ENCODE measurements at places on chromosomes 2 and 18. TPM values are rescaled to one million over a fixed set of nuclear protein-coding genes. Genes with fewer than 3 reads are reported as not detected.

DNA sequence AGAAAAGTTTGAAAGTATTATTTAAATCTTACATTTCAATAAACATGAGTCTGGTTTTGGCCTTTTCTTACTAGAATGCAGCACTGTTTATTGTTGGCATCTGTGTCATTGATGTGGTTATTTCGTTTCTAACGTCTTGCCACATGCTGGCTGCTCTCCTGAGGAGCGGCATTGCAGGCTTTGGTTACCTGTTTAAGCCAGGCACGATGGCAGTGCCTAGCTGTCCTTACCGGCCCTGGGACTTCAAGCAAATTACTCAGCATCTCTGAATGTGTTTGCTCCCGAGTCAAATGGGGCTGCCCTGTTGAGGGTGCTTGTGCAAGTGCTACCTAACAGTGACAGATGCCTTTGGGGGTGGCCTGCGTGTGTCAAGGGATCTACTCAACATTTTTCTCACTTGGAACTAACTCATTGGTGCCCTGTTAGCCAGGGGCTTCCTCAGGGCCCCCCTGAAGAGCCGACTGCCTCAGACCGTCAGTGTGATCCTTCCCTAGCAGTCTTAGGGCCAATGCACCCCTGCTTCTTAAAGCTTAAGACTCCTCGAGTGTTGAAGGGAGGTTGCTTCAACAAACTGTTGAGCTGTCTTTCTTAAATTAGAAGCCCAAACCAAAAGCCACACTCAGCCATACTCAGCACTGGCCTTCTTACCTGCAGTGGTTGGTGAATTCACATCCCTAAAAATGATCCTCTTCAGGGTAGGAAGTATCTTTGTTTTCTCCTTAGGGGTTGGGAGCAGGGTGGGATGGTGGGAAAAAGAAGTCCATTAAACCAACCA is 151.5 kb downstream of the NCK2 start:
- no peak for DNase-seq

- DNase-seq: peak; percentile 71
Measured at GRCh38 chr2:43293744-43294695, 67.6 kb upstream of the ZFP36L2 start.

DNA sequence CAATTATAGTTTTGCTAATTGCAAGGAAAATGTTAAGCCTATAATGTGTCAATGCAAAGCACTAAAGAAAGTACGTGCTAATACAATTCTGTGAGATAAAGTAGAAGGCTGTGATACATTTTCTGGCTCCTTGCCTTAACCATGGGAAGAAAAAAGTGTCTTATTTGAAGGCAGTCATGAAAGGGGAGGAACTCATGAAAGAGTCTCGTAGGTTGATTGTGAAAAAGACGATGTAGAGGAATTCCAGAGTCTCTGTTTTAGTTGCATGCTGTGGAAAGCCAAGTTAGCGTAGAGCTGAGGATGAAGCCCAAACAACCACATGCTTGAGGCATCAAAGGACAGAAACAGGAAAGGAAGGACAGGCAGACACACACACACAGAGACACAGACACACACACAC is 214.1 kb downstream of the MEIS1 start:
- no peak for DNase-seq

The KLHL41 gene
- total RNA-seq: 0.55 TPM

GRCh38 chr2:237556773-237557632 is 9.4 kb upstream of the PRLH start:
- peak; percentile 76 for DNase-seq

DNA sequence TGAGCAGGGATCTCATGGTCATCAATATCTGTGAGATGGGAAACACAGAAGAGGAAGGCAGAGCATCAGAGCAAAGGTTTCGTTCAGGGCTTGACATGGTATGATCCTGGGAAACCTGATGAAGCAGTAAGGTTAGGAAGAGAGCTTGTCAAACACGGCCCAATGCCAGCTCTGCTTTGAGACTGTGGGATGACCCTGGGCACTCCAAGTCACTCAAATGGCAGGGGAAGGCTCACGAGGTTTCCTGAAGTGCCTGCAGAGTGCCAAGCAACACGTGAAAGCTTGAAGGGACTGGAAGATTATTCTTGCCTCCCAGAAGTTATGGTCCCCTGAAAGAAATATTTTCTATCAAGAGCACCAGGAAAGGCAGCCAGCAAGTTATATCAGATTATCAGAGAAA is 6.5 kb downstream of the MCFD2 start:
- no peak for DNase-seq

The MEIS1 gene
- not detected for total RNA-seq

The SIX3 gene
- not detected for total RNA-seq

The COL3A1 gene
- total RNA-seq: not detected

DNA sequence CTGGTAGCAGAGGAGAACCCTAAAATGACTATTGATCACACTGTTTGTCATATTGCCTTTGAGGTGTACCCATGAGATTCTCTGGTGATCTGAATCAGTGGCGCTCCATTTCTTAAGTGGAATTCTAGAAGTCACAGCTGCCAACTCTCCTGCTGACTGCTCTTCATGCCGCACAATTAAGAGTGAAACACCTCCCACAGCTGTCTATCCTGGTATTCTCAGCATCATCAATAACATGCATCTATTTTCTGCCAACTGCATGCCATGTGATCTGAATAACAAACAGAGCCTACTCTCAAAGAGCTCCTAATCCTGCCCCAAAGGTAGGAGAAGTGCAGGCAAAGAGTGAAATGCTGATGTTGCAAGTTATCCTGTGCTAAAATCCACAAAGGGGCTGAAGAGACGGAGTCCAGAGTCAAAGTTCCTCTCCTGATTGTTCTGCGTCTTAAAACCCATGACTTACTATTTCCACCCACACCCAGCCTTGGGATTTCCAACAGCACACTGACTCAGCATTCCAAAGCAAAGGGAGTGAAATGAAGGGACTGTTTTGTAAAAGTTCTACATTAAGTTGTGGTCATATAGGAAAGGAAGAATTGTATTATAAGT is 13.7 kb upstream of the DAPL1 start:
- DNase-seq: no peak

The IFT172 gene
- total RNA-seq: 7.7 TPM

- DNase-seq: no peak
Measured at GRCh38 chr2:1607971-1608688, 136.2 kb downstream of the PXDN start.

The RAMP1 gene
- total RNA-seq: 0.77 TPM

DNA sequence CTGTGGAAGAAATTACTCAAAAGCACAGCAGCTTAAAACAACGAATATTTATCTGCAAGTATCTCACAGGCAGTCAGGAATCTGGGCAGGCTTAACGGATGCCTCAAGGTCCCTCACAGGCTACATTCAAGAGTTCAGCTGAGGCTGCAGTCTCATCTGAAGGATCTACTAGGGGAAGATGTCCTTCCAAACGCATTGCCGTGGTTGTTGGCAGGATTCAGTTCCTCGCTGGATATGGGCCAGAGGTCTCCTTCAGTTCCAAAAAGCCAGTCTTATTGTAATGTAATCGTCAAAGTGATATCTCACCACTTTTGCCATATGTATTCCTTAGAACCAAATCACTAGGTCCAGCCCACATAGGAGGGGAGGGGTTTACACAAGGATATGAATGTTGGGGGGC is 98.2 kb upstream of the EPAS1 start:
- DNase-seq: no peak

- no peak for DNase-seq
Measured at GRCh38 chr2:38092196-38092902, 16.4 kb upstream of the CYP1B1 start.

DNA sequence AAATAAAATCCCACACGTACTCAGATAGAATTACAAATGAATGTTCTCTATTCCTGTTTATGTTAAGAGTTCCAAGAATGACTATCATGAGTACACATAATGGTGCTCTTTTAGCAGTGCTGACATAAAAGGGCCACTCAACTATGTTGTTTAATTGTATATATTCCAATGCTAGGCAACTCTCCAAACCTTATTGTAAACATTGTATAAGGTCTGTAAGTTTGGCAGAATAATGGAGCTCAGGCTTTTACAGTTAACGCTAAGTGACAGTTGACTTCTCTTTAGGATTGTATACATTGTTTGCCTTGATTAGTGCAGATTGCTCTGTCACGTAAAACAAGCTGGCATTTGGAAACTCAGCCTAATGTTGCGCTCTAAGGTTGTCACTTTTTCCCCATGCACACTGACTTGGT is 20.8 kb downstream of the RBMS1 start:
- no peak for DNase-seq

The PAIP2B gene
- total RNA-seq: 2.2 TPM

The DLX1 gene
- not detected for total RNA-seq

The ASXL3 gene
- total RNA-seq: not detected

The HADHA gene
- 130 TPM for total RNA-seq

DNA sequence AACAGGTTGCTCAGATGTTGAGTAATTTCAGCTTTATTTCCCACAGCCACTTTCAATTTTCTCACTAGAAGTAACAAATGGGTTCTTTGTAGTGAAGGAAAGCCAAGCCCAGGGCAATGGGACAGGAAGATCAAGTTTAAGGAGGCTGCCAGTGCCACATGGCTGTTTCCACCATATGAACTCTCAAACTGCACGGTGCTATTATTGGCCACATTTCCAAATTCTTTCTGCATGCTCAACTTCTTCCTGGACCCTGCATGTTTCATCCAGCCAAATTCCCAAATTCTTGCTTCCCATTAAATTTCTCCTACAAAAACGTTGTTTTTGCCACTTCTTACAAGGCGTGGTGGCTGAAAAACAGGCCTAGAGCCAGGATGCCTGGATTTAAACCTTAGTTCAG is 193.3 kb upstream of the SPHKAP start:
- DNase-seq: no peak

The HOXD13 gene
- total RNA-seq: not detected

GRCh38 chr2:21001225-21001946 is 42.5 kb downstream of the APOB start:
- no peak for DNase-seq

GRCh38 chr2:153715218-153715850 is 156.4 kb upstream of the GALNT13 start:
- DNase-seq: no peak

- DNase-seq: no peak
Measured at GRCh38 chr2:147854557-147855134, 9.8 kb downstream of the ACVR2A start.

DNA sequence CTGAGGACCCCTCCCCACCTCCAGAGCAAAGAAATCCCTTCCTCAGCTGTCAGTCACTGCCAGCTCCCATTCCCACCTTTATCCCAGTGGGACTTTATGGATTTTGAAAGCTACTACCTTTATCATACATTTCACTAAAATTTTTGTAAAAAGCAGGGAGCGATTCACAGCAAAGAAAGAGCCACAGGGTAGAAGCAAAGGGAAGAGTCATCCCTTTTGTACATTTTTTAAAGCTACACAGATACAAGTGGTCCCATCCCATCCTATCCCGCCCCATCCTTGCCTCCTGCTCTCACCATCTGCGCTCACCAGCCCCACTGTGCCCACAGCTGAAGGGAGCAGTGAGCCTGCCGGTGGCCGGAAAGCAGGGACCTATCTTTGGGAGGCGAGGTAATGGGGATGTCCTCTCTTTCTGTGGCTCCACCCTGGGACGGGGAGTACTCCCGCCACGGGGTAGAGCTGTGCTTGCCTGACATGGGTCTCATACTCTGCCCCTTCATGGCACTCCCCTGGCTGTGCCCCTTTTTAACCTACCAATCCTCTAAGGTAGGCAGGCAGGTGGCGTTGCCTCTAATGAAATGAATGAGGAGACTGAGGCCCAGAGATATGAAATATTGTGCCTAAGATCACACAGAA is 13.2 kb downstream of the SH2D6 start:
- DNase-seq: no peak

The KATNAL2 gene
- 0.46 TPM for total RNA-seq

DNA sequence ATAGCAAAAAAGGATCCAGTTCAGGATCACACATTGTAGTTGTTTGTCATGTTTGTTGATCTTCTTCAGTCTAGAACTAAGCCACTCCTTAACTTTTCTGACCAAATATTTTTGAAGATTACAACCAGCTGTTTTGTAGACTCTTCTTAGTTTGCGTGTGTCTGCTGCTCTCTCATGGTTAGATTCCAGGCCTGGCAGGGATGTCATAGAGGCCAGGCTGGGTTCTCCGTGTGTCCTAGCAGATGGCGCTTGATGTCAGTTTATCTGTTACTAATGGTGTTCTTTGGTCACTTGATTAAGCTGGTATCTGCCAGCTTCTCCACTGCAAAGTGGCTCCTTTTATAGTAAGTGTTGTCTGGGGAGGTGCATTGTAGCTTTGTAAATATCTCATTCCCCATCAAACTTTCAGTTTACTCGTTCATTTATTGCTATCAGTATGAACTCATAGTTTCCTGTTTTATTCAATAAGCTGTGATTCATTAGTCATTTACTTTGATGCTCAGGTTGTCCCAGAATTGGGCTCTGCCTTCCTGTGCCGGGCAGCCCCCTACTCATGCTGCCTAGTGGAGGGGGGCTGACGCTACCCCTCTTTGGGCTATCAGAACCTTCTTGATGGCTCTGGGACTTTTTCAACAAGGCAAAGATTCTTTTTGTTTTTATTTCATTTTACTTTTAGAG is 42.1 kb downstream of the GRHL1 start:
- peak; percentile 57 for DNase-seq

The CPLX4 gene
- total RNA-seq: not detected

GRCh38 chr2:1937480-1937879 is 193.2 kb upstream of the PXDN start:
- no peak for DNase-seq

The KCNK3 gene
- total RNA-seq: not detected

DNA sequence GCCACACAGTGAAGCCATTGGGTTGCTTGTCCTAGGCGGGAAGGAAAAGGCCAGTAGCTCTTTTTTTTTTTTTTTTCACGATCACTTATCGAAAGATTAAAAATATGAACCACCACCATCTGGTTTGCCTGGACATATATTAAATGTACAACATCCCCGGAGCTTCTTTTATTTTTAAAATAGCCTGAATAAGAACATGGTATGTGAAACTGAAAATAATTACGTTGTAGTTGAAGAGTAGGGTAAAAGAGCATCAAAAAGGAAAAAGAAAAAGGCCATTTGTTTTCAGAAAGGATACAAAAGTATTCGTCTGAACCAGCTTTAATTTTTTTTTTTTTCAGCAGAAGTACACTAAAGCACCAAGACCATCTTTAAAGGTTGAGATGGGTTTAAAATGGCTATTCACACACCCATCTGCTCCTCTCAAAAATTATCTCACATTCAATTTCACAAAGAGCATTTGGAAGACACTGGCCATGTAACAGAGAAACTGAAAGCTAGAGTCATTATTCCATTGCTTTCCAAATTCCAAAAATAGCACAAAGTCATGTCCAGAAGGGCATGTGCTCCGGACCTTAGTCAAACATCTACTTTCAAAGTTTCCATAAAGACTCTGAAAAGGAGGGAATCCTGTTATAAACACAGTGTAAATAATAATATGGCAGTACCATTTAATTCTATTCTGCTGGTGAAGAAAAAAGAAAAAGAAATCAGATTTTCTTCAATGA is 82.9 kb downstream of the SCN3A start:
- DNase-seq: no peak

DNA sequence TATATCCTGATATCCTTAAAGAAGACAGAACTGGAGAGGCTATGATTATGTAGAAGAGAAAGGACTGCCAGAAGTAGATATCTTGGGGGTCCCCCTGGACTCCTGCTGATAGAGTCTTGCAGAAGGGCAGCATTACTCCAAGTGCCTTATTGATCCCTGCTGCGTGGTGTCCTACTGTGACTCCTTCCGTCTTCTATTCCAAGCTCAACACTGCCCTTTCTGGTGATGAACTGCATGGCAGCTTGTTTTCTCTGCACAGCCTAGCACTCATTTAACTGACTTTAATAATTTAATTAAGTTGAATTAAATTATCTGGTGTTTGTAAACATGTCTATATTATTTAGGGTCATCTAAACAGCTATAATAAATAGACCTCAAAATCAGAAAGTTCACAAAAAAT is 194.1 kb upstream of the DSEL start:
- DNase-seq: no peak
